ENCODE measurements at places on chromosomes 2 and 18.

- DNase-seq, result no peak
Measured at GRCh38 chr2:207616185-207616584, 9.0 kb downstream of the METTL21A start.

DNA sequence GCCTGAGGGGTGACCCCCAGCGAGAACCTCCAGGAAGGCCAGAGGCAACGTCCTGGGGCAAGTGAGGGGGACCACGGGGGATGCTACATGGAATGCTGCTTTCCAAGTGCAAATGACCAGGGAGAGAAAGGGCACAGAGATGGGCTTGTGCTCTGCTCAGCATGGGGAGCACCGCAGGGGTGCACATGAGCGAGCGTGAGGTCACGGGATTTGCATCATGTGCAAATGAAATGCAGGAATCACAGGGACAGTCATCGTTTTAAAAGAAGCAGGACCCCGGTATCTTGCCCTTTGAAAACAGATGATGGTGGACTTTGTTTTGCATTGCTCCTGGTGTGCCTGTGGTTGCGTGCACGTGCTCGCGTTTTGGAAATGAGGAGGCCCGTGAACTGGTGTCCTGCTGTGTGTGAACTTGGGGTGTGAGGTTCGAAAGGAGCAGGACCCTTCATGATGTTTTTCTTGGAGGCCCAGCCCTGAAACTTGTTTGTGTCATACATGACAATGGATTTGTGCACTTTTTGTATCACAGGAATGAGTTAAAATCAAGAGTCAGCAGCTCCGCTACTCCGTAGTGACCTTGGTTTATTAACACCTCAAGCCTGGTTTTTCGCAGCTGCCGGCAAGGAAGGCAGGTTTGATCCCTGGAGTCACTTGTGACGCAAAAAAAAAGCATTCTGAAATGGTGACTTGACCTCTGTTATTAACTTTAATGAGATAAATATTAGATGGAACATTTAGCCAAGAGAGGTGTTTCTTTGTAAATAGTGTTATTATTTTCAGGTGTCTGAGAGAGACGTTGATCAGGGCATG lies 234.5 kb downstream of the LDLRAD4 start:
- DNase-seq, result no peak

GRCh38 chr2:16281451-16282335 lies 341.3 kb downstream of the MYCN start:
- DNase-seq, result no peak

DNA sequence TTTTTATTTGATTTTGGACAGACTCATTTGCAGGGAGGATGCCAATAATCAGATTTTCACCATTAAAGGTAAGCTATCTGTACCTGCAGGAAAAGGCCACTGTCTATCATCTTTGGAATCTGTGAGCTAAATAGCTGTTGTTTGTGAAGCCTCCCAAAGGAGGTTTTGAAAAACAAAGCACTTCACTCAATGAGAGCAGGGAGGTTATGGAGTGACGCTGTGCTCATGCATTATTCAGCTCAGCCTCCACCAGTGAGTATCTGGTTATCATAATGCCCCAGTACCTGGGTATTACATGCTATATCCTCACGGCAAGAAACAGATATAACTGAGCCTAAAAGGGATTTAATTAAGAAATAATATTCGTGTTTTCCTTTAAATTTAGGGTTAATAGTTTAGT lies 189.6 kb upstream of the PIK3C3 start:
- DNase-seq, result no peak

DNA sequence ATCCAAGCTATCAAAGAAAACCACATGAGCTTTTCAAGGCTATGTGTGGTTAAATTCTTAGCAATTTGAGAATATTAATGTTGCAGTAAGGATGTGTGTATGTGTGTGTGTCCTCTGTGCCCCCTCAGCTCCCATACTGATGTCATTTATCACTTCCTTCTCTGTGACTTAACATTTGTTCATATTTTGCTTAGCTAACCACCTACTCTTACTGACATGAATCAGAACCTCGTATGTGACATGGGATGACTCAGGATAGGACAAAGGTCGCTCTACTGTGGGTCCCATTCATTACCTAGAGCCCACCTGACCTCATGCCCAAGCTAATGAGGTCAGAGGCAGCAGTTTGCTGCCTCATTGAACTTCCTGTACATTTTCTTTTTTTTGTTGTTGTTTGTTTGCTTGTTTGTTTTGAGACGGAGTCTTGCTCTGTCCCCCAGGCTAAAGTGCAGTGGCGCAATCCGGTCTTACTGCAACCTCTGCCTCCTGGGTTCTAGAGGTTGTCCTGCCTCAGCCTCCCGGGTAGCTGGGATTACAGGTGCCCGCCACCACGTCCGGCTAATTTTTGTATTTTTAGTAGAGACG lies 36.3 kb downstream of the MOGAT1 start:
- DNase-seq, result no peak
